Left hindlimb (tissue), 1 donor: ENCODE measurements at places on chromosomes 1 and 21.

DNA sequence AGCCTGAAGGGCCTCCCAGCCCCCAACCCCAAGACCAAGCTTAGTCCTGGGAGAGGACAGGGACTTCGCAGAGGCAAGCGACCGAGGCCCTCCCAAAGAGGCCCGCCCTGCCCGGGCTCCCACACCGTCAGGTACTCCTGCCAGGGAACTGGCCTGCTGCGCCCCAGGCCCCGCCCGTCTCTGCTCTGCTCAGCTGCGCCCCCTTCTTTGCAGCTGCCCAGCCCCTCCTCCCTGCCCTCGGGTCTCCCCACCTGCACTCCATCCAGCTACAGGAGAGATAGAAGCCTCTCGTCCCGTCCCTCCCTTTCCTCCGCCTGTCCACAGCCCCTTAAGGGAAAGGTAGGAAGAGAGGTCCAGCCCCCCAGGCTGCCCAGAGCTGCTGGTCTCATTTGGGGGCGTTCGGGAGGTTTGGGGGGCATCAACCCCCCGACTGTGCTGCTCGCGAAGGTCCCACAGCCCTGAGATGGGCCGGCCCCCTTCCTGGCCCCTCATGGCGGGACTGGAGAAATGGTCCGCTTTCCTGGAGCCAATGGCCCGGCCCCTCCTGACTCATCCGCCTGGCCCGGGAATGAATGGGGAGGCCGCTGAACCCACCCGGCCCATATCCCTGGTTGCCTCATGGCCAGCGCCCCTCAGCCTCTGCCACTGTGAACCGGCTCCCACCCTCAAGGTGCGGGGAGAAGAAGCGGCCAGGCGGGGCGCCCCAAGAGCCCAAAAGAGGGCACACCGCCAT lies 21.9 kb upstream of the ARF1 start:
- no peak for DNase-seq

DNA sequence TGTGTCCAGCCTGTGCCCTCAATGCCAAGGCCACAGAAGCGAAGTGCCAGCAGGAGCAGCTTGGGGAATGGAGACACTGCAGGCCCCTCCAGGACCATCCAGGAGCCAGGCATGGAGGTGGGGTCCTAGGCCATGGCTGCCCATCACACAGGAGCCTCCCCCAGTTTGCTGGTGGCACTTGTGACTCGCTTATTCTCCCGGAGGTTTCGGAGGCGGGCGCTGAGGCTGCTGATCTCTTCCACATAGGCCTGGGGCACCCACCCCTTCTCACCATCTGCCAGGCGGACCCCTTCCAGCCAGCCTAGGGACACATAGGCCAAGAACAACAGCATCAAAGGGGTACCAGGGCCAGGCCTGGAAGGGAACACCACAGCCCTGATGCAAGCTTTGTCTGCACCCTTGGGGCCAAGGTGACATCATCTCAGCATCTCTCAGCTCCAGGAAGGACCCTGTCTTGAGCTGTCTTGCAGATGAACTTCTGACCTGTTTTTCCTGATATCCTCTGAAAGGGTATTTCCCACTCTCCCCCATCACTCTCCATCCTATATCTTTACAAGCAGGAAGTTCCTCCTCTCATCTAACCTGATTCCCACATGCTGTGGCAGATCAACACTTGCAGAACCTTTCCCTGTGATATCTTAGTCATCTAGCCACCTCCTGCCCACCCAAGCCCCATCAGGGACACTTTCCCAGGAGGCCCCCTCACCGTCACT lies 13.9 kb downstream of the ARHGEF19 start:
- no peak for DNase-seq

DNA sequence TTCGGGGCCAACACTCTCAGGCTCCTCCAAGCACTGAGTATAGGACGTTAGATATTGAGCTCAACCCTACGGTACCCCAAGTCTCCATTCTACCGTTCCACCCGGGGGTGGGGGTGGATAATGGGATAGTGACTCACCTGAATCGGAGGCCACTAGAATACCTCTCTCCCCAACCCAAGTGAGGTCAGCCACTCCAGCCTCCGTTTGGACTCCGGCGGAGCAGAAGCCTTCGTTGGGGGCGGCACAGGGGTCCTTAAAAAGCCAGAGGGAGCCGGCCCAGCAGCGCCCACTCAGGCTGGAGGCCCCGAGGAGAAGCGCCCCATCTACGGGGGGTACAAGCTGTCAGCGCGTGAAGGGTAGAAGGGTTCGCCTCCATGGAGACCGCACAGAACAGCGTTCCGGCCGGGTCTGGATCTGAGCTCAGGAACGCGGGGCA lies 556 bp downstream of the WDR77 start:
- no peak for DNase-seq

GRCh38 chr21:41258617-41259016 lies 58.0 kb upstream of the FAM3B start:
- no peak for DNase-seq

GRCh38 chr1:165595246-165595938 lies 35.6 kb upstream of the MGST3 start:
- no peak for DNase-seq
